ENCODE measurements at places on chromosomes 1 and 21.

DNA sequence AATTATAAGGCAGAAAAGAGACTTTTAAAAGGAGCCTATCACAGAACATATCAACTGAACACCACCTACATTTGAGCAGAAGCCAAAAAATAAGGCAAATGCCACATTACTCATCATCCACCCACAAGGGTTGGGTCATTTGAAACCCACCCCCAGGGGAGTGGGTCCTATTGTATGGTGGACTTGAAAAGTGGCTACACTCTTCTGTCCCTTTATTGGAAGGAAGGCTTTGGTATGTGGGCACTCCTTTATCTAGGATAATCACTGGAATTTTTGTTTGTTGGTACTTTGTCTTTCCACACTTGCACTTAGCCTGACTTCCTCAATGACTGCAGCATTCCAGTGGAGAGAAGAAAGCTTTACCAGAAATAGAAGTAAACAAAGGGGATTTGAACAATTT, 157.2 kb upstream of the COL11A1 start:
- DNase-seq, result no peak

- DNase-seq, result no peak
Measured at GRCh38 chr1:5664906-5665875, 327.0 kb downstream of the NPHP4 start.

DNA sequence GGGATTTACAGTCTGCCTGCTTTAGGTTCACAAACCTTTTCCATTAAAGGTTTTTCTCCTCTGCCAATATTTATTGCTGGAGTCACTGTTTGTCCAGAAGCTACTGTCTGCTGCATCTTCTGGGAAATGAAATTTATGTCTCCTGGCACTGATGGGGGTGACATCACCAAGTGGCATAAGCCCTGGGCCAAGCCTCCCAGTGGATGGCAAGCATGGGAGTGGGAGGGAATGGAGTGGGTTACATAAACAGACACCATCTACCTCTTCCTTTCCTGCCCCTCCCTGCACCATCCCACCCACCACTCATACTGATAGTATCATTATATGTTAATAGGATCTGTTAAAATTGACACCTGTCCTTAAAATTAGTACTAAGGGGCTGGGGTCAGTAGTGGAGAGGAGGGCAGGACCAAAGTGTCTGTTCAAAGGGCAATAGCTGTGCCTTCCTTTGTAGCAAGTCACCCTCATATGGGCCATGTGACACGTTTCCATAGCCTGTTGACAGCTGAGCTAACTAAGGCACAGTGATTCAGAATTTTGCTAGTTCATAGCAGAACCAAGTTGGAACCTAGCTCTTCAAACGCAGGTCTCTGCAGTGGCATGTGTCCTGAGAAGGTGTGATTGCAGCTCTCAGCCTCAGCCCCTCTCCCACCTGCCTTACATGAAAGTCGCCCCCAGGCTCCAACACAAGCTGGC, 71.0 kb downstream of the MAB21L3 start:
- DNase-seq, result no peak

DNA sequence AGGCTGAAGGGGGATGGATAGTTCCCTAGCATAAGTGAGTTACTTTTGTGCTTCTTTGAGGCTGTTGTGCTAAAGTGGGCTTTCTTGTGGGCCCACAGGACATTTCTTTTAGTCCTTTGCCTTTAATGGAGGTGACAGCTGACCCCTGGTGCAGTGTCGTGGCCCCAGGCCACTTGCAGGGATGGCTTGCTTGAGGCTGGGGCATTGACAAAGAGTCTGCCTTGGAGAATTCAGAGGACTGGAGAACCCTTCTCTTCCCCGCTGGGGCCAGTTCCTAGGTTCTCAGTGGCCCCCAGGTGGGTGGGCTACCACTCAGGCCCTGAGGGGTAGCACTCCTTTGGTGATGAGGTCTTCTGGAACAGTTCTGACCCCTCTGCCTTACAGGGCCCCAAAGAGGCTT, 12.8 kb downstream of the ABCG1 start:
- DNase-seq, result no peak

DNA sequence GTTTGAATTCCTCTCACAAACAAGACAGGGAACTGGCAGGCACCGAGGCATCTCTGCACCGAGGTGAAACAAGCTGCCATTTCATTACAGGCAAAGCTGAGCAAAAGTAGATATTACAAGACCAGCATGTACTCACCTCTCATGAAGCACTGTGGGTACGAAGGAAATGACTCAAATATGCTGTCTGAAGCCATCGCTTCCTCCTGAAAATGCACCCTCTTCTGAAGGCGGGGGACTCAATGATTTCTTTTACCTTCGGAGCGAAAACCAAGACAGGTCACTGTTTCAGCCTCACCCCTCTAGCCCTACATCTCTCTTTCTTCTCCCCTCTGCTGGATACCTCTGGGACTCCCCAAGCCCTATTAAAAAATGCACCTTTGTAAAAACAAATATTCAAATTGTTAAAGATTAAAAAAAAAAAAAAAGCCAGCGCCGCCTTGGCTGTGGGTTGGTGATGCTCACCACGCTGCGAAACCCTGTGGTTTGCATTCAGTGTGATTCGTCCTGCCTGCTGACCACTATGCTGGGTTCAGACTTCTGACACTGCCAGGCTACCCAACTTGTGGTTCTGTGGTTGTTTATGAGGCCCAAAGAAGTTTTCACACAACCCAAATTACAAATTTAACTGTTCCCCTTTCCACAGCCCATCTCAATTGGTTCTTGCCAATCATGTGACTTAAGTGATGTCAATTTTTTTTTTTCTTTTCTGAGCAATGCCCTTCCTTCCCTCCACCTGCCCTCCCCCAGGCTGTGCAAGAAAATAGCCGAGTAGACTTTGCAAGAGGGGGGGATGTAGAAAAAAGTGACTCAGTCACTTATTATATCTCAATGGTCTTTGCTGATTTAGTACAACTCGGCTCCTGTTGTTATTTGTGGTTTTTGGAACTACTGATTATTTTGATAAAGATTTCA, at the start of gene RUNX1:
Gene RUNX1 (minus strand): TSS at position 597 of the 912 bp plus-strand sequence.
- DNase-seq, result no peak

DNA sequence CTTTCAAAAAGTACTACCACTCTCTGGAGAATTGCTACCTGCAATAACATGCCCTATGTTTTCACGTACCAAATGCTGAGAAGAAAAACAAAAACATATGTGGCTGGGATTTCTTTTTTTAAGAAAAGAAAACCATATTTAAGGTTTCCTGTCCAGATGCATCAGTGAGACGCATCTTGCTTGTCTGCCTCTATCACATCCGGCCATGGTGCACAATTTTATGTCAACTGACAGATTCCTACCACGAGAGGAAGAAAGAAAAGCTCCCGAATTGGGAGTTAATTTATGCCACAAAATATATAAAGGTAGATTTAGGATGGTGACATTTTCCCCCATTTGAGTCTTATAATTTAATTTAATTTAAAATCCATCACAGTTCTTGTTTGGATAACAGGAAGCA, 62.3 kb upstream of the COL24A1 start:
- no peak for DNase-seq

- DNase-seq, result no peak
Measured at GRCh38 chr1:21631944-21632887, 36.9 kb downstream of the RAP1GAP start.

DNA sequence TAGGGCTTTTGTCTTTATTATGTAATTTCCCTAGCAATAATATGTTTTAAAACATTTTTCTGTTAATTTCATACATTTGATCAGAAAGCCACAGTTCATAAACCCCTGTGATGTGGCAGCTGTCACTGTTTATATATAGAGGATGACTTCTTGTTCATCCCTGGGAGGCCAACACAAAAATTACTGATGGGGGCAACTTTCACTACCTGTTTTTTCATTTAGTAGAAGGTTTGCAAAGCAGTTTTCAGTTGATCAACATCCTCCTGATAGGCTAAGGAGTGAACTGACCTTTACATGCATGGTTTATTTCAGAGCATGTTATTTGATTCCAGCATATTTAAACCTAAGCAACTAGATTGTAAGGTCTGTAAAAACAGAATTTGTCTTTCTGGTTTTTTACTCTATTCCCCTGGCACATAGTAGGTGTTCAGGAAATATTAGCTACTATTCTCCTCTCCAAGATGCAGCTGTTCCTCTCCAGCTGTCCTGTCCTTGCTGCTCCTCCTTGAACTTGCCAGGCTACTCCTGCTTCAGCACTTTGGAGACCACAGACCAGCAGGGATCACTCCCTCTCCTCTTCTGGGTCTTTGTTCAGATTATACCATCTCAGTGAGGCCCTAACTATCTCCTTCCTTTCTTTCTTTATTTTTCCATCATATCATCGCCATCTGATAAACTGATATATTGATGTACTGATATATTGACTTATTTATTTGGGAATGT, 54.7 kb downstream of the ROR1 start:
- DNase-seq, result no peak

DNA sequence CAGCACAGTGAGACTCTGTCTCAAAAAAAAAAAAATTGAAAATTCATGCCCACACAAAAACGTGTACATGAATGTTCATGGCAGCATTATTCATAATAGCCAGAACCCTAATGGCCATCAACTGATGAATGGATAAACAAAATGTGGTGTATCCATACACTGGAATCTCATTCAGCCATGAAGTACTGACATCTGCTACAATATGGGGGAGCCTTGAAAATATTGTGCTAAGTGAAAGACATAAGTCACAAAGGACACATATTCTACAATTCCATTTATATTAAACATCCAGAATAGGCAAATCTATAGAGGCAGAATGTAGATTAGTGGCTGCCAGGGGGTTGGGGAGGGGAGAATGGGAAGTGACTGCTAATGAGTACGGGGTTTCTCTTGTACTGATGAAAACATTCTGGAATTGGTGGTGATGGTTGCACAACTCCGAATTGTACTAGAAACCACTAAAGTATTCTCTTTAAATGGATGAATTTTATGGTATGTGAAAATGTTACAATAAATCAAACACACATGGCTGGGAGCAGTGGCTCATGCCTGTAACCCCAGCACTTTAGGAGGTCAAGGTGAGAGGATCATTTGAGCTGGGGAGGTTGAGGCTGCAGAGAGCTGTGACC, 33.0 kb upstream of the KCNN3 start:
- no peak for DNase-seq

DNA sequence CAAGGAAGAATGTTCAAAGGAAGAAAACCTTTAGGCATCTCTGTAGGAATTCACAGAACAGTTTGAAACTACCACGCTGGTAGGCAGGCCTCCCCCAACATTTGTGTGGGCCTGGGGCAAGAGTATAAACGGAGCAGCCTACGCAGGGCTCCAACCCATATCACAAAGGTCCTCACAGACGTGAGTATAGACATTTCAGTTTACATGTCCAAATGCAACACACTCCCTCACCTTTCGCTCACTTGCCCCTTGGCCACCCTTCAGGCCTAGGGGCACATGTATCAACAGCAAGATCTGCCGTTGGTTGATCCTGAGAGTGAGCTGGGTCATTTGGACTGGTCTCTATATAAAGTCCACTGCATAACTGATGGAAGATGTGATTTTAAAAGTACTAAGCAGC, 133.3 kb downstream of the ACBD6 start:
- no peak for DNase-seq

DNA sequence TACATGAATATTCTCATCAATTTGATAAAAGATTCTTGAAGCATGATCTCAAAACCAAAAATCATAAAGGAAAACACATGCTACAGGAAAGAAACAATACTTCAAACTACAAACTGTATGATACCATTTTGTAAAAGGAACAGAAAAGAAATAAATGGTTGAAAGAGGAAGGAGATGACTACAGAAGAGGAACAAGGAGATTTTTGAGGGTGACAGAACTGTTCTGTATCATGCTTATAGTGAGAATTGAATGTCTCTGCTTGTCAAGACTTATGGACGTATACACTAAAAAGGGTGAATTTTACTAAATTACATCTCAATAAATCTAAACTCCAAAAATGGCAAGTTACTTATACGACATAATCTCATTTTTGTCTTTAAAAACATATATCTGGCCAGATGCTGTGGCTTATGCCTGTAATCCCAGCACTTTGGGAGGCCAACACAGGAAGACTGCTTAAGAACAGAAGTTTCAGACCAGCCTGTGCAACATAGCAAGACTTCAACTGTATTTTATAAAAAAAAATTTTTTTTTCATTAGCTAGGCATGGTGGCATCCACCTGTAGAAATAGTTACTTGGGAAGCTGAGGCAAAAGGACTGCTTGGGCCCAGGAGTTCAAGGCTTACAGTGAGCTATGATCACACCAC, 125.4 kb downstream of the EIF4G3 start:
- DNase-seq, result no peak

DNA sequence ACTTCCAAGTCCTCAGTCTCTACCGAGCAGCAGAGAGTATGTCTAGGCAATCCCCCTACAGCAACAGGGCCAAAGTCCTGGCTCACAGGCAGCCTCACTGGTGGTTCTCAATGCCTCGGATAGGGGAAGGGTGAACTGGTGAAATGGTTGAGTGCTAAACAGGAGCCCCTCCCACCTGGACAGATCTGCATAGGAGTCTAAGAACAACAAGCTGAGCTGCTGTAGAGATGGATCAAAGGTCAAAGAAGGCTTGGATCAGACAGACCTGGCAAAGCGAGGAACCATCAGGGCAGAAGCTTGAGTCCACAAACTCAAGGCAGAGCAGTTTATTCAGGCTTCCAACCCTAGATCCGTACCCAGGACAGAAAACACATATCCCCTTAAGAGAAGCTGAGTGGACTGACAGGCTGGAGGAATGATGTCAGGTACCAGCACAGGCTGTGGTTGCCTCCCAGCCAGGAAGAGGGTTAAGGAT, 31.8 kb downstream of the RABIF start:
- DNase-seq, result peak; percentile 52

DNA sequence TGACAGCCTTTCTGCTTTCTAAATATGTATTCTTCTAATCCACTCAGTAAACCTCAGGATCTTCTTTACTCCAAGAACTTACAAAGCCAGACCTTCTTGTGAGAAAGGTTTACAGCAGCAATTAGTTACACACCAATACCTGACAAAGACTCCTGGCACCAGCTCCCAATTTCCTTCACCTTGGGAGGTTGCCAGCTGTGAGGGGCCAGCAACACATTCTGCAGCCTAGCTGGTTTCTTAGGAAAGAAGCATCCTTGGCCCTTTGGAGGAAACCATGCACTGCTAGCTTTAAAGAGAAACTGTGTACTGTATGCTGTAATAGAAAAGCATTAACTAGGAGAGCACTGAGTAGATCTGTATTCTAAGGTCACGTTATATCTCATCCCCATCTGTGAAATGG, 10.8 kb downstream of the FYB2 start:
- DNase-seq, result no peak

GRCh38 chr1:220497220-220497947, 30.6 kb upstream of the MARK1 start:
- no peak for DNase-seq

DNA sequence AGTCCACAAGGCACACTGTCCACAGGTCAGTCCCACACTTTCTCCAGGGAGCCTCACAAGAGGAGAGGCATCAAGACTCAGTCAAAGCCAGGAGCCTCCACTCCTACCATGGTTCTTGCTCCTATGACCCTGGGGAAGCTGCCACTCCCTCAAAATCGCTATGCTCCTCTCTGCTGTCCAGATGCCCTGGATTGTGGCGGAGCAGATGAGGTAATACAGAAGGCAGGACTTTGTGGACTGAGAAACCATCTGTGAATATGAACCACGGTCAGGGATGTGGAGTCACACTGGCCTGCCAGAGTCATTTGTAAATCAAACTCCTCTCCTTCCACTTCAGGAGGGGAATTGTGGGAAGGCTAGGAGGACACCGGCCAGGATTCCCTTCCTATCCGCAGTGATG, 20.6 kb downstream of the VWA5B1 start:
- DNase-seq, result no peak
